ENCODE measurements at places on chromosomes 6 and 20. TPM values are rescaled to one million over a fixed set of nuclear protein-coding genes. Genes with fewer than 3 reads are reported as not detected.

The HLA-G gene
- total RNA-seq, result 2.0 TPM

The MUC22 gene
- not detected for total RNA-seq

The TMEM244 gene
- 1.0 TPM for total RNA-seq

DNA sequence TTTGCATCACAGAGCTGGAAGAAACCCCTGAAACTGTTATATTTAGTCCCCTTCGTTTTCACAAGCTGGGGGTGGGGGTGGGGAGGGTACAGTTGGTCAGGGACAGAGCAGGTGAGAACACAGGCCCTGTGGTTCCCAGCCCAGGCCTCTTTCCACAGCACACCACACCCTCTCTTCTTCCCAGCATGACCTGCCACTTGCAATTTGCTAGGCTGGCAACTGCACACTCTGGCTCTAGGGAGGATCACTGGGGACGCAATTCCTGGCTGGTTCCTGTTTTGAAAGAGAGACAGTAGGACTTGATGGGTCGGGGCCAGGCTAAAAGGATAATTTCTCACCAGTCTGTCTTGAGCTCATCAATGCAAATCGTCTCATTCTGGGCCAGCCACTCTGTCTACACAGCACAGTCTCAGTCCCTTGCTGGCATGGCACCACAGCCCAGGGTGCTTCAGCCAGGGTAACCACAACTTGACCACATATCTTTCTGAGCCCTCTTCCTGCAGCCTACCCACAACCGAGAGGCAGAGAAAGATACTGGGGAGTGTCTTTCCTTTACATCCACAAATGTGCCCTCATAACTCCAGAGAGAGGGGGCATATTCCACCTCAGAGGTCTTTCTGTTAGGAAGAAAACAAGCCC, 41.7 kb upstream of the EMILIN3 start:
- H3K27ac ChIP-seq, result peak overlapping the region; percentile 54
- peak overlapping the region; percentile 47 for H3K4me3 ChIP-seq
- H3K36me3 ChIP-seq, result peaks cover 16% of the 10 kb centered on the region
- peak; percentile 37 for DNase-seq
- H3K27me3 ChIP-seq, result no peaks in the 10 kb centered on the region

DNA sequence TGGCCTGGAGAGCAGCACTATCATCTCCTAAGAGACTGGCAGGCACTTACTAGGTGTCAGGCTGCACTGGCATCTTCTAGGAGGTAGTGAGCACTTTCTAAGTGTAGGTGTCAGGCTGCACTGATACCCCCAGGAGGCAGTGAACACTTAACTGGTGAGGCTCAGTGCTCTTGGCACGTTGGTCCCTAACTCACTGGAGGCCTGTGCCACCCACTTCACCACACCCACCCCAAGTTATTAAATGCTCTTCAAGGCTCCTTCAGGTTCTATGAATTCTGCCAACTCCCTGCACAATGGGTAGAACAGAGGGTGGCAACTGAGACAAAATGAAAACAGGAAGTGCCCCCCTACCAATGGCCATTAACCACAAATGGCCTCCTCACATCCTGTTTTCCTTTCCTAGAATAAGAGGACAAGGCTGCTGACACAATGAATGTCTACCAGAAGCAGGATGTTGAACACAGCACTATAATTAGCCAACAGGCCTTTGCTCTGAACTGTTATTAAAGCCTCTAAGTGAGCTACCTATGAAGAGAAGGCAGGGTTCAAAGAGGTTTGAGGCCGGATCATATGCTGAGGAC, 29.4 kb downstream of the NCOA5 start:
- H3K27me3 ChIP-seq, result peaks cover 21% of the 10 kb centered on the region
- peak overlapping the region; percentile 36 for H3K4me3 ChIP-seq
- no peak for DNase-seq
- peaks cover 50% of the 10 kb centered on the region for H3K36me3 ChIP-seq
- H3K4me1 ChIP-seq, result peaks cover 30% of the 10 kb centered on the region

DNA sequence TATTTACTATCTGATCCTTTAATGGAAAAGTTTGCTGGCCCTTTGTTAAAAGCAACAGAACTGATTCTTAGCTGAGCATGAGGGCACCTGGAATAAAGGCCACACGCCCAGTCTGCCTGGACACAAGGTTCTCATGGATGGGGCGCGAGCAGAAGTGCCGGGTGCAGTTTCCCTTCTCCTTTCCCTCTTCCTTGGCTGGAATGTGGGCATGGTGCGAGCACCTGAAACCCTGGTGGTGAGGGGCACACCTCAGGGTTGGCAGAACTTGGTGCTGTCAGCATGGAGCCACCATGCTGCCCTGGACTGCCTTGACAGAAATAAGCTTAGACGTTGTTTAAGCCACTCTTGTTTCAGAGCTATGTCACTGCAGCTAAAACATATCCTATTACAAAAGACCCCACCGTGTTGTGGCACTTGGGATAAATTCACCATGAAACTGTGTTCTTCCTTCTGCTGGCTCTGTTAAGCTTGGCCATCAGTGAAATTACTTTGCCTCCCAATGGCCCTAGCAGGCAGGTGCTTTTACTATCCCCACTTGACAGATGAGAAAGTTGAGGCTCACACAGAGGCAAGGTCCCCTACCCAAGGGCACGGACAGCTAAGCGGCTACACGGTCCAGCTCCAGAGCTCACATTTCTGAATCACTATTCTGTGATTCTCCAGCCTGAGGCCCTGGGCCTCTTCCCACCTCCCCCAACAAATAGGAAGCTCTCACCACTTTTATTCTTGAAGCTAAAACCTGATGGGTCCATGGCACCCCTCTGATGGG, 115.9 kb downstream of the PREX1 start:
- peak overlapping the region; percentile 78 for H3K27ac ChIP-seq
- DNase-seq, result peak; percentile 17
- H3K27me3 ChIP-seq, result no peaks in the 10 kb centered on the region

DNA sequence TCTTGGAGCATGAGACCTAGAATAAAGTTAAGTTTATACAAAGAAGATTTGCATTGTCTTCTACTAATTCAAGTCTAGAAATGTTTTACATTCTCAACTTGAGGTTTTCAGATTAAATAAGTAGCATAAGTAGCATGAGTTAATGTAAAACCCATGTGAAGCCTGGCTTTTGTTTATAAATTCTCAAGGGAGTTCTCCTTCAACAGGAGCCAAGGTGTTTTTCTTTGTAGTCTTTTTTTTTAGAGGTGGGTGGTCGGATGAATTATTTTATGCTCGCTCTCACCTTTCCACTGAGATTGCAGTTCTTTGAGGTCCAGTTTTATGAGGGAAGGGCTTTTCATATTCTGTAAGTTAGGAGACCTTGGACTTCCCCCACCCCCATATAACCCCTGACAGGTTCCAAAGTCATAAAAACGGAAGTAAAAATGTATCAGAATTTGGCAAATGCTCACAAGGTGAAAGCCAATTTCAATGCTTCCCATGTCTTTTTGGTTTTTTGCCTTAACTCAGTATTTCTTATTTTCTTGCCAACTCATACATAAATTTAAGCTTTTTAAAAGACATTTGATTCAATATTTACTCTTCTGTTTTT, 244.3 kb upstream of the ASCC3 start:
- H3K27ac ChIP-seq, result no peak overlapping the region
- no peaks in the 10 kb centered on the region for H3K4me1 ChIP-seq
- no peak for DNase-seq
- H3K36me3 ChIP-seq, result no peaks in the 10 kb centered on the region

GRCh38 chr6:18491308-18492045, 104.3 kb downstream of the RNF144B start:
- DNase-seq, result no peak
- peaks cover 9% of the 10 kb centered on the region for H3K27me3 ChIP-seq
- no peak overlapping the region for H3K4me3 ChIP-seq
- H3K36me3 ChIP-seq, result no peaks in the 10 kb centered on the region

DNA sequence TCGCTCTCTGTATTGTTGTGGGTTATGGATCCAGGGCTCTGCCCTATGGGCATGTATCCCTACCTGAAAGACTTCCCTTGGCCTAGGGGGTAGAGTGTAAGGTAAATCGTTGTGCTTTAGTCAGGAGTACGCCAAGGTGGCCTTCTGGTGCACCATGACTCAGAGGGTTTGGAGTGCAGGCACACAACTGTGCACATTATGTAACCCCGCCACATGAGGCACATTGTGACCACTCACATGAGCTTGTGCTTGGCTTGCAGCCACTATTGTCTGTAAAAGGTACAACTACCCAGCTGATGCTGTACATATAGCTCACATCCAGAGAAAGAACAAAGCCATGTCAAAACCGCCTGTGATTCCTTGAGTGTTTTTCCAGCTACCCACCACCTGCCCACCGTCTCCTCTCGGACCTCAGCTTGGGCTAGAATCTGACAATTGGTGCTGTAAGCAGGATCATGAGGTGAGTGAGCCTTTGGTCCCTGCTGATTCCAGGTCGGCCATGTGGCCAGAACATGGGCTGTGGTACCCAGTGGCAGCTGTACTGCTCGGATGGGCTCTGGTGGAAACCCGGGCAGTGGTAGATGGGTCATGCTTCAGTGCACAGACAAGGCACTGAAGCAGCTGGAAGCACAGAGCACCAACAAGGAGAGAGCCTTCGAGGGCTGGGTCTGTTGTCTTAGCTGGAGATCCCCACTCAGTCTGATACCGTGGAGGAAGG, 33.8 kb downstream of the HDDC2 start:
- no peak for DNase-seq
- peaks cover 5% of the 10 kb centered on the region for H3K36me3 ChIP-seq
- H3K4me1 ChIP-seq, result no peaks in the 10 kb centered on the region
- no peak overlapping the region for H3K27ac ChIP-seq

DNA sequence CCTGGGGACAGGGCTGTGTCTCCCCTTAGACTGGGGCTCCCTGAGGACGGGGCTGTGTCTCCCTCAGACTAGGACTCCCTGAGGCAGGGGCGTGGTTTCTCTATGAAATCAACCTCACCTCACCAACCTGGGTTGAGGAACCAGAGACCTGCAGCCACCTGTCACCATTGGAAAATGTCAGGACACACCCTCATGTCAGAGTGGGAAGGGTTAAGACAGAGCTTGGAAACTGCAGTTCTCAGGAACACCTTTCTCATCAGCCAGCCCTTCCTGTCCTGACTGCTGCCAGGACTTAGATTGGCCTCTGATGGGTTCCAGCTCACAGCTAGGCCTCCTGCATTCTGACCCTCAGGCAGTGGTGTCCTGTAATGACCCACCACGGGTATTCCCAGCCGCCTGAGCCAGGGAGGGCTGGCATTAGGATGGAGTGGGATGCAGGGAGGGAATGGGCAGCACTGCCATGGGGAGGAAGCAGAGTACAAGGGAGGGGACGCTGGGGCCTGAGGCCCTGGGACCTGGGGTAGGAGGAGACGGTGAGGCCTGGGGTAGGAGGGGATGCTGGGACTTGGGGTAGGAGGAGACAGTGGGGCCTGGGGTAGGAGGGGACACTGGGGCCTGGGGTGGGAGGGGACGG, 76.3 kb downstream of the MRPL14 start:
- H3K27me3 ChIP-seq, result peaks cover 2% of the 10 kb centered on the region
- H3K27ac ChIP-seq, result no peak overlapping the region
- no peak overlapping the region for H3K4me3 ChIP-seq

GRCh38 chr6:154951345-154952200, 43.5 kb upstream of the TIAM2 start:
- H3K4me1 ChIP-seq, result peaks cover 16% of the 10 kb centered on the region
- no peaks in the 10 kb centered on the region for H3K27me3 ChIP-seq
- H3K4me3 ChIP-seq, result peak overlapping the region; percentile 34

DNA sequence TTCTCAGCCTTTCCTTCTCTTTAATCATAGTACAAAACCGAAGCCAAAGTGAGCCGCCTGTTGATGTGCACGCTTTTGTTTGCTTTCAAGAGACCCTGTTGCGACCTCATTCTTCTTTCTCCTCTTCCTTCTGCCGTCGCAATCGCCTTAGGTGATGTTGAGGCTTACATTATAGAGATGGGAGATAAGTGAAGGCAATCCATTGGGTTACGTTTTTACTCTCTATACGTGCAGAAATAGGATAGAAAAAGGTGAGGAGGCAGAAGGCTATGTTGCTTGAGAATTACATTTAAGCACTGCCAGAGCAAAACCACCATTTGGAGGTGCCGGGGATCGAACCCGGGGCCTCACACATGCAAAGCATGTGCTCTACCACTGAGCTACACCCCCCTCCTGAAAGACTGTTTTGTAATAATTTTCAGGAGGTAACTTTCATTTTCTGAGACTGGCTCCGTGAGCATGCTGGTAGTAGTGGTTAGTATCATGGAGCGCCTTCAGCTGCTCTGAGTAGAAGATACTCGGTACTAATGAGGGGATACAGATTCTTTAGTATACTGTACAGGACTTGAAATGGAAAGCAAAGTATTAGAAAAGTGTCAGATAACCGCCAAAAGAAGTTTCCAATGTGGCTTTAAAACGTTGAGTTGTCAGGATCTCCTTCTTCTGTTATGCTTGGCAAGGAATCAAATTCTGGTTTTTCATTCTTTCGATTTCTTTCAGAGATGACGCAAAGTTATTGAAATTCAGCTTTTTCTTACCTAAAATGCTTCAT, 165.6 kb downstream of the TRIM27 start:
- H3K27me3 ChIP-seq, result peaks cover 9% of the 10 kb centered on the region
- H3K4me1 ChIP-seq, result no peaks in the 10 kb centered on the region
- H3K36me3 ChIP-seq, result no peaks in the 10 kb centered on the region
- no peak for DNase-seq
- no peak overlapping the region for H3K4me3 ChIP-seq
- no peak overlapping the region for H3K27ac ChIP-seq

GRCh38 chr6:167276772-167277533, 14.2 kb upstream of the UNC93A start:
- DNase-seq, result no peak
- H3K4me3 ChIP-seq, result no peak overlapping the region
- no peaks in the 10 kb centered on the region for H3K36me3 ChIP-seq

Data from activated naive CD8-positive, alpha-beta T cell treated with anti-CD3 and anti-CD28 coated beads, Interleukin-2, amount 10 ng/mL, durations not matched to agents 7 days and 5 days (primary cell).